ENCODE measurements at places on chromosomes 3 and 15. TPM values are rescaled to one million over a fixed set of nuclear protein-coding genes. Genes with fewer than 3 reads are reported as not detected.

- DNase-seq, result no peak
Measured at GRCh38 chr3:152069871-152070270, 196.4 kb downstream of the SUCNR1 start.

DNA sequence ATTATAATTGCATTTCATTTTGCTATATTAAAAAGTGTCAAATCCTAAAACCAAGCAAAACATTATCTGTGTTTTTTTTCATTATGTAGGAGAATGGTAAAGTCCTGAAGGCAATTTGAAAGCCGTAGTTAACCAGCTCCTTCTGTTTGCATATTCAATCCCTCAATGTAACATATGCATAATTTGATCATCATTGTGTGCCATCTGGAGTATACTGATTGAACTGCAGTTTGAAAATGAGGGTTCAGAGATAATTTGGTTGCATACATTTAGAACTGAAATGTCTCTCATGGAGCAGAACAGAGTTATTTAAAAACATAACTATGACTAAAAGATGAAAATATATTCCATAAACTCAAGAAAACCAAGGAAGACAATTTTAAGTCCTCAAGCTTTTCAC lies 518.6 kb downstream of the GBE1 start:
- DNase-seq, result no peak

- DNase-seq, result no peak
Measured at GRCh38 chr3:26703519-26703918, 80.9 kb downstream of the LRRC3B start.

DNA sequence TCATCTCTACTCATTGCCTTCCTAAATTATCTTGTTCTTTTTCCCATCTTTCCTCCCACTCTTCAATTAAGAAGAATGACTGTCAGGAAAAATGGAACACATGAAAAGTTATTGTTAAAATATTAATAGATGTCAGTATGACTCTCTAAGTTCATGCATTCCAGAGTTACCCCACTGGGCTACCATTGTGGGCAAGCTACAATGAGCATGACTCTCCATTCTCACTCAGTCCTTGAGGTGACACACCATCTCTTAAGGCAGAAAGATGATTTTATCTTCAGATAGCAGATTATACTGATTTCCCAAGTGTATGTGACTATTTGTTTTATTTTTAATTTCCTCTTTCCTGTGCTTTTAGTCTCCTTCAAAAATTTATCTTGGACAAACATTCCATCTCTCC lies 144.3 kb downstream of the ALCAM start:
- DNase-seq, result no peak

GRCh38 chr15:74789741-74790079 lies 7.8 kb downstream of the CSK start:
- no peak for DNase-seq

DNA sequence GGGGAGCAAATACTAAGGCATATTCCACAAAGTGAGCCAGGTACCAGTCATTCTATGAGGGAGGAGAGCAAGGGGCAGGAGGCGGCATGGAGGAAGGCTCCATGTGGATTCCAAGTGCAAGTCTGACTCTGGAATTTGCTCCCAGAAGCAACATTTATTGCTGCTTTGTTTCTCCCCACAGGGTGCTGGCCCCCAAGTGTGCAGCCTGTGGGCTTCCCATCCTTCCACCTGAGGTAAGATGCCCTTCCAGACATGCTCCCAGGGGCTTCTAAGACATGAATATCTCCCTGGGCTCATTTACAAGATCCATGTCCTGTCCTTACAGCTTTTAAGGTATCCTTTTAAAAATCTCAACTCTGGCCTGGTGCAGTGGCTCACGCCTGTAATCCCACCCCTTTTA lies 15.9 kb upstream of the SACM1L start:
- no peak for DNase-seq

GRCh38 chr15:22258398-22259150 lies 178.2 kb downstream of the OR4M2 start:
- DNase-seq, result no peak

DNA sequence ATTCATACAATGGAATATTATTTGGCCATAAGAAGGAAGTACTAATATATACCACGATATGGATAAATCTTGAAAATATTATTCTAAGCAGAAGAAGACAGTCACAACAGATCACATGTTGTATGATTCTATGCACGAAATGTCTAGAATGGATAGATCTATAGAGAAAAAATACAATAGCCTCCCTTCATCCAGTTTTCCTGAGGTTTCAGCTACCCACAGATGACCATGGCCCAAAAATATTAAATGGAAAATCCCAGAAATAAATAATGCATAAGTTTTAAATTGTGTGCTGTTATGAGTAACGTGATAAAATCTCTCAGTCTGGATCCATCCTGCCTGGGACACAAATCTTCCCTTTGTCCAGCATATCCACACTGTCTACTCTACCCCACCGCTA lies 162.2 kb upstream of the ST8SIA2 start:
- no peak for DNase-seq

DNA sequence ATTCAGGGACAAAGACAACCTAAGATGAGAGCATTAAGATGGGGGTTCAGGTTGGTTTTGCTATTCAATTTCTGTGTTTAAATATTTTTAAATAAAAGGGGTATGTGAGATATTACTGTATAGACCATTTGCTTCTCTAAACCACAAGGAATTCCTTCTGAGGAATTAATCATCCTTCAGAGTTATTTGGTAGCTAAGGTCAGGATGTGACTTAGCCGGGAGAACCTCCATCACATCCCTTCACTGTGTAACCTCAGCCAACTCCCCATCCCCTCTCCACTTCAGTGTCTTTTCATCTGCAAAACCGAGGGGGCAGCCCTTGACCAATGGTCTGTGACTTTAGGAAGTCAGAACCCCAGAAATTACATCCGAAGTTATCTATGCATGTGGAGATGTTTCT lies 48.7 kb upstream of the SKOR1 start:
- DNase-seq, result no peak

- no peak for DNase-seq
Measured at GRCh38 chr3:111857474-111857873, 1.6 kb upstream of the PHLDB2 start.

DNA sequence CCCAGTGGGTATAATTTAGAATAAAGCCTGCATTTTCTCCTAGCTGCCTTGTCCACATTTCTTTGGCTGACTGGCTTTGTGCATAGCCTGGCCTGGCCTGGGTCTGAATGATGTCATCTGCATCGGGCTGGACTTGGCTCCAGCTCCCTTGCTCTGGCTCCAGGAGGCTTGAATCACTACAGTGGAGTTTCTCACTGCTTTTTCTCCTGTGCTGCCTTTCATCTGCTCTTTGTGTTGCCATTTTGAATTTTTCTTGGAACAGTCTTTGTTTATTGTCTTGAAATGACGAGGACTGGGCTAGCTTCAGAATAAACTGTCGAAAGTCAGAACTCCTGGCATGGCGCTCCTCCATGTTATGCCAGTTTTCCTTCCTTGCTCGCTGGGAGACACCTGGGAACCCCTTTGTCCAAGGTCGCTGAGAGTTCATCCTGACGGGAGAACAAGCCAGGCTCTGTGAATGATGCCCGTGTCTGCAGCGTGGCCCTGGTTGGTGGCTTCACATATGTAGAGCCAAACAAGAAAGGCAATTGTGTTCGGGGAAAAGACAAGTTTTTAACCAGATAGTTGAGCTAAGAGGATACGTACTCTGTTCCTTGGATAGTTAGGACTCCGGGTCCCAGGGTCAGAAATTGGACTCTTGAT lies 258.9 kb downstream of the PDZRN3 start:
- DNase-seq, result peak; percentile 62

Gene CCNB2
- total RNA-seq, result 0.49 TPM

Gene IL17RE
- 11.9 TPM for total RNA-seq

Gene GOLGA8N
- 19.7 TPM for total RNA-seq

Gene IL12A
- total RNA-seq, result 1.1 TPM

Gene PLA2G4F
- 47.8 TPM for total RNA-seq
